ENCODE measurements at places on chromosomes 12 and 14.
A peak's percentile ranks its signal among the peaks of the same experiment; 100 is the strongest.

GRCh38 chr12:46386877-46387629 lies 14.5 kb upstream of the SLC38A2 start:
- peak; percentile 13 for DNase-seq

DNA sequence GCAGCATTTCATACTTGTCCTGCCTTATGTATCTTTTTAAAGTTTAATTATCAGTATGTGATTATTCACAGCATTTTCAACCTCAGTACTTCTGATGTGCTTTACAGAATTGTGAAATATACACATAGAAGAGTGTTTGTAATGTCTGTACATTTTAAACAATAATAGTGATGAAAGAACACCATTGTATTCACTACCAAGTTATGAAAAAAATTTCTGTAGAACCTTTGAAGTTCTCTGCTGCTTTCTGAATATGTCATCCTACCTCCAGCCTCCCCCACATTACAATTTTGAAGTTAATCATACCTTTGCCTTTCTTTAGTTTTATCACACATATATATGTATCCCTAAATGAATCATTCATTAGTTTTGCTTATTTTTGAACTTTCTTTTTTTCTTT lies 24.8 kb downstream of the FRMD6 start:
- no peak for DNase-seq

DNA sequence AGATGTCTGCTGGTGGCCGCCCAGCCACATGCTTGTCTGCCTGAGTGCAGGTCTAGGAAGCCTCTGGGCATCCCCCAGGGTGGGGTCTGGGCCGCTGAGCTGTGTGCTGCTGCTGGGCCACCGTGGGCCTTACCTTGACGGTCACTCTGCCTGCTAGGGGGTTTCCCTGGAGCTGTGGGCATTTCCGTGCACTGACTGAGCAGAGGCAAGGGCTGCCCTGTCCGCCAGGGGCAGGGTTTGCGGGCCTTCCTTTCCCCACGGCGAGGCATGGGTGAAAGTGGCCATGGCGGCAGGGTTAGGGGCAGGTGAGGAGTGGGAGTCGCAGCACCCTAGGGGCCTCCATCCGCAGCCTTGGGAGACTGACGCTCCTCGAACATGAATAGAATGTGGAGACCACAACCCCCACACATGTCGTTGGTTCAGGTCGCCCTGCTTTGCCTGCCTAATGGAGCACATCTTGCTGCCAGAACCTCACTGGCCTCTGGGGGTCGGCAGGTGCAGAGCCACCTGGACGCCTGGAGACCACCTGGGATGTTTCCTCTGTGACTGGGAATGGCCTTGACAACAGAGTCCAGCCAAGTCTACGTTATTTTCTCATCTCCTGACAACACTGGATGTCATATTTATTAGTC lies 2.5 kb downstream of the ZBTB42 start:
- no peak for DNase-seq

- DNase-seq = no peak
These were observed 1.4 kb upstream of the HOXC10 start for GRCh38 chr12:53983568-53983949.
